ENCODE measurements at places on chromosomes 7 and 10.

DNA sequence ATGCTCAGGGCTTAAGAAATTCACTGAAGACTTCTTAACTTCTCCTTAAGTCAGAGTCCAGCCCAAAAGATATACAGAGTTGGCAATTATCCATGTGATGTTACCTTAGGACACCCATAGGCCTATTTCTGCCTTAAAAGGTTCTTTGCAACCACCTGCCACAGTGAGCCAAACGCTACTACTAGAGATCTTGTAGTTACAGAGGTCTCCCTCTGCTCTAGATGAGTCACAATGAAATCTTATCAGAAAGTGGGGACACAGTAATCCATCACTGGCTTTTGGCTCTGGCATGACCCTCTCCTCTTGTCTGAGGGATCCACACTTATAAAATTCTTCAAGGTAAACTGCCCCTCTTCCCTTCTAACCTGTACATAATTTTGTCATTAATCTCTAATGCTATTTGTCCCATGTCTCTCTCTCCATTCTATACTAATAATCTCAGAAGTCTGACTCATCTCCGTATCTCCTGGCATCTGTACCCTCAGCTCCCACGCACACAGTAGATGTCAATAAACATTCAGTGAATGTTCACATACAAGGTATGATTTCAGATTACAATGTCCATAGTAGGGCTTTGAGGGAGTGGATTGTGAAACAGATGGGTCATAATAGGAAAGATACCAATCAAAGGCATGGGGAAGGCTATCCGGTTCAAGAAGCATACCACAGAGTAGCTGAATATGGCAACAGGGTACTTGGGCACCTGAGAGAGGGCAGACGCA lies 112.1 kb downstream of the SGMS1 start:
- no peak for DNase-seq

- no peak for DNase-seq
Observed at GRCh38 chr7:50142425-50143017, 49.5 kb upstream of the ZPBP start.

DNA sequence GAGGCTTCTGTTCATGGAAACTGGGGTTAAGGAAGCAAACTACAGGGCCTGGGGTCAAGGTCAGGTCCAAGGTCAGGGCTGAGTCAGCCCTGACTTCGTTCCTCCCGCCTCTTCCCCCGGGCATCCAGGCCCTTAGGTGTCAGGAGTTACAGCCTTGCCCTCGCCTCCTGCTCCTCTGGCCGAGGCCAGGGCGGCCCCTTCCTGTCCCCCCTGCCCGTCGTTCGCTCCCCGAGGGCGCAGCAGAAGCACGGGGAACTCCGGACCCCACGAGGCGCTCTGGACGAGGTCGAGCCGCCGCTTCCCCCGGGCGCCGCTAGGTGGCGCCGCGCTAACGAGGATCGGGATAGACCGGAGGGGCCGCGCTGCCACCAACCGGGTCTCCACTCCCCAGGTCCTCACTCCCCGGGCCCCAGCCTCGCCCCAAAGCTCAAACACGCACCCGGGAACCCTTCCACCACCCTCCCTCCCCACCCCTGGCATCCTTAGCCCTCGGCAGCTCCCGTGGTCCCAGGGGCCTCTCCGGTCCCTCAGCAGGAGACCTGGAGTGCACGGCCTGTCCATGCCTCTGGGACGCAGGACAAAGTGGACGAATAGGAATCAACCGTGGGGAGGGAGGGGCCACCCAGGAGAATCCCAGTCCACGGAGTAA lies 59.2 kb upstream of the MYL10 start:
- DNase-seq, result no peak

DNA sequence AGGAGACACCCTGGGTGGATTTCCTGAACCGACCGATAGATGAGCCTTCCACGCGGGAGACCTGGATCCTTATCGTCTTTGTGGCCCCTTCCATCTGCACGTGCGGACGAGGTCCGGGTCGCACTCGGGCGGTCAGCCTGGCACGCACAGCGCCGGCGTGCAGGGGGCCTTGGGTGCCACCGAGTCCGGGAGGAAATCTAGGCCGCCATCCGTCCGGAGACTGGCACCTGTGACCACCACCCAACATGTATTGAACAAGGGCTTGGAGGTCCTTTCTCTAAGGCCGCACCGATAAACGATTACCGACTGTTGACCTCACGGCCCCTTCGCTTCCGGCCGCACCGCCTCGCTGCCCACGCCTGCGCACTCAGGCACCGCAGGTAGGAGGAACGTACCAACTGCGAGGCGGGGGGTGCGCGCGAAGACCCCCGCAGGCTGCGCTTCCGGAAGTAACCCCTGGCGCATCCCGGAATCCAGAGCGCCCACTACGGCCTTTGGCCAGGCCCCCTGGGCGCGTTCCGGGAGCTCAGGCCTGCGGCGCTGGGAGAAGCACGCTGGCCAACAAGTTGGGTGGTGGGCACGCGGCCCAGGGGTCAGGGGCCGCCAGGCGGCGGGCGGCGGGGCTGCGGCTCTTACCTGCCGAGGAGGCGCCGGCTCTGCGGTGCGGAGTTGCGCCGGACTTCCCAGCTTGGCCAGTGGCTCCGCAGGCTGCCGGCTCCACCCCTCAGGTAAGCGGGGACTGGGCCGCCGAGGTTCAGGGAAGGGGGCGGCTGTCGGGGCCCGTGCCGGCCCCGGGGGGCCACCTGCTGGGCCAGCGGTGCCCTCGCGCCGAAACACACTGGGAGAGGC lies at the start of the genes ACTR3C and LRRC61:
ACTR3C (minus strand) TSS at position 713 of the 849 bp plus-strand sequence. CDS start 28,249 bp downstream, outside the sequence.
LRRC61 (plus strand) TSS at position 523 of the 849 bp plus-strand sequence. CDS start 13,507 bp downstream, outside the sequence.
- peak; percentile 89 for DNase-seq

GRCh38 chr7:129502708-129503685 lies 666 bp downstream of the SMKR1 start:
- DNase-seq, result no peak

DNA sequence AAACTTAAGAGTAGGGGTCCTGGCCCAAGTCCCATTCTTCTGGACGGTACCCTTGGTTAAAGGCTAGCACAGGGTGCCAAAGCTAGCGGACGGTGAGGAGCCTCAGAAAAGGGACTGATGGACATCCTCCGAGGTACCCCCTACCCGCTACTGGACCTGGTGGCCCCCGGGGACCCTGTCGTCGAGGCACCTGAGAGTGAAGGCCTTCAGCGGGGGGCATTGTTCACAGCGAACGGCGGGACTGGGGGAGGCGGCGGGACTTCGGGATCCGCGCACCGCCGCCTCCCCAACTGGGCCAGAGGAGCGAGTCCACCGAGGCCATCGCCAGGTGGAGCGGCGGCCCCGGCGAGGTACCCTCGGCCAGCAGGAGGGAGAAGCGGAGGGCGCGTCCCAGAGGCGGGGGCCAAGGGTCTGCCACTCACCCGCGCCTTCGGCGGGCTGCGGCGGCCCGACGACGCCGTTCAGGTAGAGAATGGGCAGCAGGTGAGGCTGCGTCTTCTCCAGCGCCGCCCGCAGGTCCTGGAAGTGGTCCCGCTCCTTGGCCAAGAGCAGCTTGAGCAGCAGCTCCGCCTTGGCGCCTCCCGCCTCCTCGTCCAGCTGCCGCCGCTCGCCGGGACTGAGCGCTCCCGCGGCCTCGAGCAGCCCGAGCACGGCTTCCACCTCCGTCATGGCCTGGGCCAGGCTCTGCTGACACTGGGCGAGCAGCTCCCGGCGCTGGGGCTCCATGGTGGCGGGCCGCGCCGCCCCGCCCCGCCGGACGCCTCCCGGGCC lies 575 bp downstream of the DLG5 start:
- no peak for DNase-seq

DNA sequence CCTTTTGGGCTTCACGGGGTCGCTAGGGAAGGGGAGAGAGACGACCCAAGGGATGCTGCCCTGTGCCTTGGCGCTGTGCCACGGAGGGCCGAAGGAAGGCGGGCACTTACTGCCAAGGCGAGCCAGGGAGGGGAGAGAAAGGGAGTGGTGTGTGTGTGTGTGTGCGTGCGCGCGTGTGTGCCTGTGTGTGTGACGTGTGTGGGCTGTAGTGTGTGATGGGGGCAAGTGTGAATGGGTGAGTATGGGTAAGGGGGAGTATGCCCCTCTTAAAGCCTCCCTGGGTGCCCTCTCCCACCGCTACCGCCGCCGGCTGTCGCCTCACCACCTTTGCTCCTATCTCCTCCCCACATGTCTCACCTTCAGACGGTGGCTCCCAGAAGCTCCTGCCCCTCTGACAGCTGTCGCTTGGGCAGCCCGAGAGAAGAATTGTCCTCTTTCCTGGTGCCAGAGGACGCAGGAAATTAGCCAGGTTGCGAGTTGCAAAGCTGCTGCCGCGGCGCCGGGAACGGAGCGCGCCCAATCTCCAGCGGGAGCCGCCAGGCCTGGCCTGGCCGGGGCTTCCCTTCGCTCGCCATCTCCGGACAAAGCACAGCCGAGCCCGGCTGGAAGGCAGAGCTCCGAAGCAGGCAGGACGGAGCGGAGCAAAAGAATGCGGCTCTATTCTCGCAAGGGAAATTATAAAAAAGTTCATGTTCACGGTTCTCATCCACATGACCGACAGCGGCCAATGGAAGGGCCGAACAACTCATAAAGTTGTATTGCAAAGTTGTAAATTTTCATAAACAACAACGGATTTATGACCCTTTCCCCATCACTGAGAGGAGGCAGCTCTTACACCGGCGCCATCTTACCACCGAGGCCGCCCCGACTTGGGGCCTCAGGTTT lies at the start of gene HOXA3:
HOXA3 (minus strand) TSS at position 653 of the 885 bp plus-strand sequence. CDS start 41,943 bp downstream, outside the sequence.
- DNase-seq, result no peak

DNA sequence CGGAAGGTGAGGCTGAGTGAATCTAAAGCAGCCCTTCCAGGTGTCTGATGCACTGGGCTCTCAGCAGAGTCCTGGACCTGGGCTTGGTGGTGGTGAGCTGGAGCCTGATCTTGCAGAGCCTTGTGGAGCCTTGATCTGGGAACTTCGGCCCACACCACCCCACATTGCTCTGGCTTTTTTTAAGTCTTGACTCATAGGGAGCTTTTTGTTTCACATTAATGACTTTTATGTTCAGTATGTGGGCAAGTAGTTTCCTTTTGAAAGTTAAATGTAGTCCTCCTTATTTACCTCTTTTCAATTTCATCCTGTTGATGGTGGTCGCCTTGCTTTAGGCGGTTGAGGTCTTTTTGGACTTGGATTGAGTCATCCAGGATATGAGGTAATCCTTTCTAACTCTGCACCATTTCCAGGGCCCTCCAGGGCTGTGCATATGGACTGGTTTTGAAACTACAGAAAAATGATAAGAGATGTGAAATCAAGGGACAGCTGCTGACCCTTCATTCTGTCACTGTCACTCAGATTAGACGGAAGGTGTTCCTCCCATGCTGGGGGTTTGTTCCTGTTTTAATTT lies 2.9 kb upstream of the NRAP start:
- no peak for DNase-seq

DNA sequence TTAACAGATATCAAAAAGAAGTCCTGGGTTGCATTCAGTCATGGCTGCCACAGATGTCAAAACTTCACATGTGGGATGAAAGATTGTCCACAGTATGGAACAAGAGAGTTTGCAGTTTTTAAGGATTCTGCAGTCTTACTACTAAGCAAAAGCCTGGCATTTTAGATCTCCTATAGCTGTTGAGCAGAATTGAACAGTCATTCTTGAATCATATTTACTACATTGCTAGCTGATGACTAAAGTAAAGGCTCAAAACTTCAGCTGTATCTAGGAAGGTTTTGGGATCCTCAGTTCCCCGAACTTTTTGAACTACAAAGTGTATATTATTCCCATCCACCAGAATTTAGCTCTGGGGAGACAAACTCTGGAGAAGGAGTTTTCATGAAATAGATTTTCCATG lies 31.0 kb downstream of the BET1 start:
- no peak for DNase-seq

GRCh38 chr10:124286621-124287020 lies 132.1 kb downstream of the OAT start:
- DNase-seq, result no peak

DNA sequence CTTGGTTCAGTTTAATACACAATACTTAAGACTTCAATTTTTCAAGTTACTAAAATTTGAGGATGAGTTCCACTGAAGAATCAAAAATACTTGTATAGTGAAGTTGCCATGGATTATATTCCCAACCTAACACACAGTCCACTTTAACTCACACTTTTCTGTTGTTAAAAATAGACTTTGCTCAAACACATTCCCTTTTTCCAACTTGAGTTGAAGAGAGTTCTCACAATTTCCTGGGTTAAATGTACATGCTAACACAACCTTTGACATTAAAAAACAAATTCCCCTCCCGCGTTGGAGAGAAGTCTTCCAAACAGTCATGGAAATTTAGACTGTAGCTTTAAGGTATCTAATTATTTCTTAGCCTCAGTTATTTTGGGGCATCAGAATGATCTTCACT lies 27.1 kb downstream of the SKIDA1 start:
- DNase-seq, result no peak

DNA sequence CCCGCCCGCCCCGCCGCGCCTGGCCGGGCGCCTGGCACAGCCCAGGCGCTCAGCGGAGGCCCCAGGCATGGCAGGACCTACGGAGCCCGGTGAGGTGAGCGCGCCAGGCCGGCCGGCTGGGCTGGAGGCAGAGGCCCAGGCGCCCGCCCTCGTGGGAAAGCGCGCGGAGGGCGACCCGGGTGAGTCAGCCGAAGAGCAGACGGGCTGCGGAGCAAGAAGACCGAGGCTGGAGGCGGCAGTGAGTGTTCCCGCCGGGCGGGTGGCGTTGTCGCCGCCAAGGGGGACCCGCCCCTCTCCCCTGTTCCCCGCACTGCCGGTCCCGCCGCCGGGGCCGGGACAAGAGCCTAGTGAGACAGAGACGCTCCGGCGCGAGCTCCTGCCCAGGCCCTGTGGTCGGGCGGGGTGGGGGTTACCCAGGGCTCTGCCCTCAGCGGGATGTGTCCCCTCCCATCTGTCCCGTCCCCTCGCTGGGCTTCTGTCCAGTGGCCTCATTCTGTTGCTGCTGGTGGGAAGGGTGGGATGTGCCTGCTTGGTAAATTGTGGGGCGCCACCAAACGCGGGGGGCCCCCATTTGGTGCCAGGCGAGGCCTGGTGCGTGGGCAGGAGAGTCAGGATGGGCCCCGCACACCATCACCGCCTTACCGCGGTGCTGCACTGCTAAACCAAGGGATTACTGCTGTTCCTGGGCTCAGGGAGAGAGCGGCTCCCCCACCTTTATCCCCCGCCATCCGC lies 17.0 kb upstream of the NODAL start:
- DNase-seq, result no peak

DNA sequence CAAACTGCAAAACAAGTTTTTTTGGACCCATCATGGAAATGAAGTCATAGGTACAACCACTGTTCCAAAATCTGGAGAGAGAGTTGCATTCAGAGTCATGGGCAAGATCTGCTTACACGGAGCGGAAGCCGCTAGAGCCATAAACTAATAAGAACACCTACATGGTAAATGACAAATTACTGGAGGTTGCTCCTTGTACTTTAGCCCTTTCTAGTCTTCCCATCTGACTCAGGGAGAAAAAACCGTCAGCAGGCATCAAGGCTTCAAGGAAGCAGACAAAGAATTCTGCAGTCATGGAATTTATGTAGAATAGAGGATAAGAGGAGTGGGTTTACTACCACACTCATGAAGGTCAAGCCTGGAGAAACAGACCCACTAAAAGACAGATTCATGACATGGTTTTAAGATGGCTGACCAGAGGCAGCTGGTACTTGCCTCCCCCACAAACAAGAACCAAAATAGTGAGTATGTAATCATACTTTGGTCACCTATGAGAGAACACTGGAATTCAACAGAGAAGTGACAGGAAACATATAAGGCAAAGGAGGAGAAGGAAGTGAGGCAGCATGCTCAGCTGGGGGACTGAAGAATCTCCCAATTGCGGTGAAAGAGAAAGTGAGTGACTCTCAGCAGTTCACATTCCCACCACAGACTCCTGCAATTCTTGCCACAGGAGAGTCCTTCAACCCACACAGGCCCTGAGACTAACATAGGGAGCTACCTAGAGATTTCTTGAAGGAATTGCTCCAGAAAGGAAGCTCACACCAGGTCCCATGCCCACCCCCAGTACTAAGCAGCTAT lies 42.4 kb upstream of the ASAH2 start:
- DNase-seq, result no peak
